ENCODE measurements at places on chromosomes 2 and 18.

DNA sequence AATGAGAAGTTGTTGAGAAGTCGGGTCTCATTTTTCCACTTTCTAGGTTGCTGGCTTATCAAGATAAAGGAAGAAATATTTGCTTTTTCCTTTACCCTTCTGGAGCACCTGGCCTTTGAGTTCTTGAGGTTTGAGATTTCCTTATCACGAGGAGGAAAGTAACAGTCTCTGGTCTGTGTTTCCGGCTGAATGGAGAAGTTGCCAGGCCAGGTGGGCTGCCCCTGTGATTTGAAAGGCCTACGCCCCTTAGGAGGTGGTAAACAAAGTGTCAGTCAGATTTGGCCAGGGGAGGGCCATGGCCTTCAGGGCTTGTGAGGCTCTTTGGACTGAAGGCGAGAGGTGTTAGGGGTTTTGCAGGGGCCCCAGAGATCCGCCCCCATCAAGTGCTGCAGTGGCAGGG, 156.7 kb upstream of the HAAO start:
- DNase-seq = no peak

DNA sequence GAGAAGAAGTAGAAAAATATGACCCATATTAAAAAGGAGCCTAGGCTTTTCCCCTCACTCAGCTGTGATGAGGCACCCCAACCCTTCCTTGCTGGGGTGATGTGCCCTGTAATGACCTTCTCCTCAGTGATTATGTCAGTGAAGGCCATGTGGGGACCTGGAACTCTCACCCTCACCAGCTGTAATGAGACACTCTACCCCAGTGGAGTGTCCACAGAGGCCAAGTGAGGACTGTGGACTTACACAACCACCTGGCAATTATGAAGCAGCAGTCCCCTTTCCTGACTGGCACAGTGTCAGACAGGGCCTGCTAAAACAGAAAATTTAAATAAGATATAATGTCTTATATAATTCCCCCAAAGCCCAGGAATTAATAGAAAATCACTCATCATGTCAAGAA, 54.2 kb downstream of the SEMA4F start:
- DNase-seq = no peak

DNA sequence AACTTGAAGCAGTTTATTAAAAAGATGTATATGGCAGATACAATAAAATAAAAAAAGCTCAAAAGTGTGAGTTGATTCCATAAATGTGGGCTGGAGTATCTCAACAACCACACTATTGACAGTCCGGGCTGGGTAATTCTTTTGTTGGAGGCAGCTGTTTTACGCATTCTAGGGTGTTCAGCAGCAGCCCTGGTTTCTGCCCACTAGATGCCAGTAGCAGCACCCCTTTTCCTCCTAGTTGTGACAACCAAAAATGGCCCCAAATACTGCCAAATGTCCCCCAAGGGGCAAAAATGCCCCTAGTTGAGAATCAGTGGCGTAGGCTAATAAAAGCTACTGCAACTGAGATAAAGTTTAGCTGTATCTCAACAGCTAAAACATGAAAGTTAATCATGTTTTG, 44.8 kb downstream of the CHMP3 start:
- DNase-seq = no peak

DNA sequence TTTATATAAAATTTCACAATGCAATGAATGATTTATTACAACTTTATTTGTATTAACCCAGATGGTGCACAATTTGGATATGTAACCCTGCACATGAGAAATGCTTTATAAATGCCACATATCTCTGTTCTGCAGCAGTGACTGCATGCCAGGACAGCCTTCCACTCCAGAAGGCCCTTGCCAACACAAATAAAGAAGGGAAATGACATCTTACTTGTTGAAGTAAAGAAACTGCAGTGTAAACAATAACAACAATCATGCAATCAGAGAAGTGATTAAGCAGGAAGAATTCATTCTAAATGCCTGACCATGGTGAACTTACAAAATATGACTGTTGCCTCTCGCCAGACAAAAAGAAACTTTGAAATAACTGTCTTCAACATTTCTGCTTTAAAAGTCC, 129.9 kb upstream of the CHST9 start:
- no peak for DNase-seq

- DNase-seq = peak; percentile 32
These were observed 1.2 kb downstream of the STK17B start for GRCh38 chr2:196170213-196170605.

GRCh38 chr2:65660340-65660739, 227.9 kb upstream of the SPRED2 start:
- no peak for DNase-seq

- no peak for DNase-seq
These were observed 100.2 kb downstream of the TNS1 start for GRCh38 chr2:217902379-217903141.

GRCh38 chr2:149857344-149857743, 269.8 kb upstream of the MMADHC start:
- no peak for DNase-seq

- peak; percentile 17 for DNase-seq
These were observed 5.1 kb upstream of the CALCRL start for GRCh38 chr2:187453078-187453641.

- DNase-seq = no peak
These were observed 97.2 kb downstream of the TDRD15 start for GRCh38 chr2:21220930-21221329.

DNA sequence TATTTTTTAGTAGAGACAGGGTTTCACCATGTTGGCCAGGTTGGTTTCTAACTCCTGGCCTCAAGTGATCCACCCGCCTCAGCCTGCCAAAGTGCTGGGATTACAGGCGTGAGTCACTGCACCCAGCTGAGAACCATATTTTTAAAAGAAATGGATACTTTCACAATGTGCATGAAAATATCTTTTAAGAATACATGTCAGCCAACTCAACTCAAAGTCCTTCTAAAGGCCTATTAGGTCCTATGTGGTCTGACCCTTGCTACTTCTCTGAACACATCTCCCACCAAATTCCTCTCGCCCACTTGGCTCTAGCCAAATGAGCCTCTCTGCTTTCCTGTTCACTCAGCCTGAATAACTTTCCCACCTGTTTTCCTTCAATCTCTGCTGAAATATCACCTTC, 119.6 kb downstream of the MTX2 start:
- DNase-seq = no peak

All from SK-N-DZ (cell line).